ENCODE measurements at places on chromosomes 12 and 14.
A peak's percentile ranks its signal among the peaks of the same experiment; 100 is the strongest.

DNA sequence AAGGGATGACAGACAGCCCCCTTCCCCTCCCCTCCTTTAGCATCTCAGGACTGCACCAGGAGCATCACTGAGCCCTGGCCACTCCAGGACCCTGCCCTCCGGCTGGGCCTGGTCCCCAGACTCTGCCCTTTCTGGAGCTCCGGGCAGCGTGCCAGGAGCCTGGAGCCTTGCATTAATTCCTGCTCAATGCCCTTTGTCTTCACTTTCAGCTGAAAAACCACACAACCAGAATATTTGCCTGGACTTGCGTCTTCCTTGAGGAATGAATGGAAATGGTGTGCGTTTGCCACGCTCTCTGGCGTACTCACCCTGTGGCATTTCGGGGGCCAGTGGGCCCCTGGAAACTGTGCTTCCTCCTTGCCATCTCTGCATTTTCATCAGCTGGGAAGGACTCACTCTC, 8.5 kb upstream of the RFLNA start:
- DNase-seq: peak; percentile 19

DNA sequence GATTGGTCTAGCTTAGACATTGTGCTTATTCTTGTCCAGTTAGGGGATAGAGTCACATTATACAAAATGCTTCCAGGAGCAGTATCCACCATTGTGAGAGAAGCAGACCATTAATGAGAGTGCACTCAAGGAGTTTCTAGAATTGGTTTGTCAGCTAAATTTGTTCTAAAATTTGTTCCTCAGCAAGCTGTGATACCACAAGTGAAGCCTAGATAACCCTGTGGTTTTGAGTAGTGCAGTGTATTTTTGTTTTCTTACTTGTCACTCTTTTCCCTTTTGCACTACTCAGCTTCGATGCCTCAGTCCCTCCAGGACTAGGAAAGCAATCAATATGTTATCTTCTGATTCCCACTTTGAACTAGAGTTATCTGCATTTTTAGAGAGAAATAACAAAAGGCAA, 42.5 kb upstream of the AKAP6 start:
- DNase-seq: no peak

GRCh38 chr12:104944252-104944651, 13.8 kb downstream of the SLC41A2 start:
- DNase-seq: no peak

GRCh38 chr12:92602476-92602875, 100.3 kb upstream of the PLEKHG7 start:
- no peak for DNase-seq

DNA sequence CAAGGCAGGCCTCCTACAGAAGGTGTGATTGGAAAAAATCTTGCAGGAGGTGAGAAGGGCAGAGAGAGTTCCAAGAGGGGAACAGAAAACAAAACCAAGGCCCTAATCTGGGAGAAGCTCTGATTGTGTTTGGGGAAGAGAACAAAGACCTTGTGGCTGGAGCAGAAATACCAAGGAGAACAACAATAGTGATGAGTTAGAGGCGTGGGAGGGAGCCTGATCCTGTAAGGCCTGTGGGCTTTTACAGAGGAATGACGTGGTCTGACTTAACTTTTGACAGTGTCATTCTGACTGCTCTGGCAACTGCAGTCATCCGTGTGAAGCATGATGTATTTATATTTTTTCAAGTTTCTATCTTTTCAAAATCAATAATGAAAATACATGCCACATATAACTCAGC, 200.6 kb downstream of the ANO4 start:
- DNase-seq: no peak

DNA sequence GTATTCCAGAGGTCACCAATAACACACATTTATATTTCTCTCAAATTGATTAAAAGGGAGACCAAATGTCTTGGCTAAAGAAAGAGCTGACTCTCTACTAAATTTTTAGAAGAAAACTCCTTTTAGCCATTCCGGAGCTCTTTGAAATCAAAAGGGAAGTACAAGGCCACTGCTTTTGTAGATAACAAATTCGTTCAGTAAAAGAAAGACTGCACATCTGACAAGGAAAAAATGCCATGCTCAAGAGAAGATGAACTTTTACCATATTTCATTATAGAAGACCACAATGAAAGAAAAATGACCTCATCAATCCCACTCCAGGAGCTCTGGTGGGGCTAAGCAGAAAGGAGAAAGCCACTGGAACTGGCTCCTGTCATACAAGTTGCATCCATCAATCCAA, 57.6 kb downstream of the SPTSSA start:
- DNase-seq: no peak

GRCh38 chr12:124479680-124480468, 87.5 kb downstream of the NCOR2 start:
- DNase-seq: no peak

DNA sequence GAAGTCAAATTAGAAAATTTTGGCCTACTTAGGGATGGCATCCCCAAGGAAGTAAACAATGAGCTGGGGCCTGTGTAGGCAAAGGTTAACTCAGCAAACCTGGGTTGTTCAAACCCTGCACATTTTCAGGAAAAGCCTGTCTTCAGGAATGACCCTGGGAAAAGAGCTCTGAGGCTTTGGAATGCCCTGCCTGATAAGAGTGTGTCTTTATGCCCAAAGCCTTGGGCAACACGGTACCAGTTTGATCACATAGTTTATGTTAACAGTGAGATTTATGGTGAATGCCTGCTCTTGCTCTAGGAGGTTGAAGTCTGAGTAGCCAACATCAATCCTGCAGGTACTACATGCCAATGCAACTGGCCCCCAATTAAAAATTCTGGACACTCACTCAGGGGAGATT, 28.2 kb upstream of the STAB2 start:
- DNase-seq: no peak

GRCh38 chr14:103724116-103724515, 8.5 kb downstream of the ZFYVE21 start:
- DNase-seq: no peak

GRCh38 chr12:88417531-88417930, 162.7 kb downstream of the KITLG start:
- DNase-seq: no peak

- DNase-seq: no peak
Observed at GRCh38 chr14:95215094-95215725, 57.9 kb upstream of the DICER1 start.

GRCh38 chr12:67425394-67425793, 156.2 kb downstream of the CAND1 start:
- no peak for DNase-seq

DNA sequence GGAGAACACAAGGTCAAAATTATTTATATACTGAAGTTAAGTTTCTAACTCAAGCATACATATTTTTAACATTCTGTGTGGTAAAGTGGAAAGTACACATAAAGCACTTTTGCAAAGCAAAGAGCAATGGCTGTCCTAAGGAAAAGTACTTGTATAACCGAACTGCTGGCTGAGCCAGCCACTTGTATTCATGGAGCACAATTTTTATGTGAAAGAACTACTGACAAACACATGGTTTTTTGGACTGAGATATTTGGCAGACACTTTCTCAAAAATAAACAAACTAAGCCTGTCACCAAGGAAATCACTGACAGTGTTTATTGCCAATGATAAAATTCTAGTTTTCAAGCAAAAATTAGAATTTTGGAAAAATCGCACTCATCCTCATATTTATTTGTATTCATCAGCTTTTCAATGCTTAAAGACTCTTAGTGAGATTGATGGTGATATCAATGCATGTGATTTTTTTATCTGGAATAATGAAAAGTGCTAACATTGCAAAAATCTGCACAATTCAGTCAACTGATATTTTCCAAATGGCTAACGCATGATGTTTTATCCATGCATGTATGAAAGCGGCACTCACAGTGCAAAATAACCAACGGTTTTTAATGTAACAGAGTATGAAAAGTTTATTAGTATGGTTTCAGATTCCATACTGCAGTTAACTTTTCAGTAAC, 125.3 kb downstream of the IPO8 start:
- DNase-seq: no peak

DNA sequence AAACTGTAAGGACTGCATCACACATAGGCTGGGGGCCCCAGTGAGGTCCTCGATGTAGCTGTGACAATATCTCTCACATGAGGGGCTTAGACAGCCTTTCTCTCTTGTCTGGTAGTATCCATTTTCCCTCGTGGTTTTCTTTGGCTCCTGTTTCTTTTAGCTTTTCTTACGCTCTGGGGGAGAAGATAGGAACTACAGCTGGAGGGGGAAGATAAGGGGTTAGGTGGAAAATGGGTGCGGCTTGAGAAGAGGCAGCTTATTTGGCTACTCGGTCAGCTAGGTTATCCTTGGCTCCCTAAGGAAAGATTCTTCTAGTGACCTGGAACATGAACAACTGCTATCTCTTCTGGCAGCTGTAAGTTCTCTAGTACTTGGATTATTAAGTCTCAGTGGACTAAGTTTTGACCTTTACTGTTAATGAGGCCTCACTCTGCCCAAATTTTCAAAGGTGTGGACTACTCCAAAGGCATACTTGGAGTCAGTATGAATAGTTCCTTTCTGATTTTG, 28.7 kb upstream of the CPNE8 start:
- DNase-seq: no peak

- no peak for DNase-seq
Observed at GRCh38 chr12:90111791-90112580, 403.3 kb upstream of the ATP2B1 start.

- no peak for DNase-seq
Observed at GRCh38 chr12:6891646-6892001, 13.0 kb upstream of the LRRC23 start.

DNA sequence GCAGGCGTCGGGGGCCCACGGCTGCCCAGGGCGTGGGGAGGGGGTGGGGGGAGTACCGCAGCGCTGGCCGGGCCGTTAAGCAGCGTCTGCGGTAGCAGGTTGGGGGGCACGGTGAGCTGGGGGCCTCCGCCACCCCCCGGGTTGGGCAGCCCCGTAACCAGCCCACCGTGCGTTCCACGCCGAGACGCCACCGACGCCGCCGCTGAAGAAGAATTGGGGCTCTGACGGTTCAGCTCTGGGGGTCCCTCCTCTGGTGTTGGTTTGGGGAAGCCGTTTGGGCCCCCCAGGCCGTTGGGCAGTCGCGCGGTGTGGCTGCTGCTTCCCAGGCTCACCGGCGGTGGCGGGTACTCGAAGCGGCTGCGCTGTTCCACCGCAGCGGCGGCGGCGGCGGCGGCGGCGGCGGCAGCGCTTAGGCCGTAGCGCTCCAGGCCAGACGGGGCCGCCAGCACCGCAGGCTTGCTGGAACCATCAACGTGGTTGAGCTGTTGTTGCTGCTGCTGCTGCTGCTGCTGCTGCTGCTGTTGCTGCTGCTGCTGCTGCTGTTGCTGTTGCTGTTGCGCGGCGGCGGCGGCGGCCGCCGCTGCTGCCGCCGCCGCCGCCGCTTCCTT, 1.5 kb downstream of the IRF2BPL start:
- DNase-seq: peak; percentile 40

- DNase-seq: no peak
Observed at GRCh38 chr14:105006831-105007592, 13.9 kb downstream of the CDCA4 start.

GRCh38 chr12:94340573-94340972, 119.1 kb downstream of the CEP83 start:
- DNase-seq: no peak

DNA sequence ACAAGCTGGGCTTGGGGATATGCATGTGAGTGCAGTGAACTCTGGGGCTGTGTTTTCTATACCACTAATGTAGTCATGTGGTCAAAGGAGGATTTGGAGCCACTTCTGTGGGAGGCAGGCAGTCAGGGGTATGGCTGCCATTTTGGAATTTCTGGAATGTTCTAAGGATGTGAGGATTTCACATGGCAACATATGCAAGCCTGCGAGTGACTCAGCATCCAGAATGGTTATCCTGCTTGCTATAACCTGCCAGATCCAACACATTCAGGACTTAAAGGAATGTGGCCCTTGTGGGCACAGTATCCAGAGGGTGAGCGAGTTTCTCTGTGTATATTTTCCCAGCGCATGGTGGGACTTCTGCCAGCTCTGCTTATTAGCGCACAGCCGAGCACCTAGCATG, 249.2 kb upstream of the PWP1 start:
- no peak for DNase-seq

DNA sequence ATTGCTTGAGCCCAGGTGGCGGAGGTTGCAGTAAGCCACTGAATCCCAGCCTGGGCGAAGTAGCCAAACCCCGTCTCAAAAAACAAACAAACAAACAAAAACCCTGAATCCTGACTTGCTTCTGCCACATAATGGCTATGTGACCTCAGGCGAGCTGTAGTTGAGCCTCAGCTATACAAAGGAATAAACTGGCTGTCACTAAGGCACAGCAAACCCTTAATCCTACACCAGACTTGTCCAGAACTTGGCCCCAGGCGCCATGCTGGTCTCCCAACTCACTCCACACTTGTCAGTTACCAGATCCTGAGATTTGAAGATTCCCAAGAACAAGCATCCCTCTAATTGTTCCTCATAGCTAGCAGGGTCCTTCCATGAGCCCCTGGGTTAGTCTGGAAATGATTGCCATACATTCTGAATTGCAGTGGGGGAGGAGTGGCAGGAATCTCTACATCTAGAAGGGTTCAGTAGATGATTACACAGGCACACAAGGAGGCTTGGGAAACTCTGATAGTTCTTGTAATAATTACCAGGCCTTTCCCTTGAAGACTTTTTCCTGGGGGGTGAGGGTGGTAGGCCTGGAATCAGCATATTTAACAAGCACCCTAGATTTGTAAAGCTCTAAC, 9.9 kb downstream of the MAP3K12 start:
- DNase-seq: no peak

DNA sequence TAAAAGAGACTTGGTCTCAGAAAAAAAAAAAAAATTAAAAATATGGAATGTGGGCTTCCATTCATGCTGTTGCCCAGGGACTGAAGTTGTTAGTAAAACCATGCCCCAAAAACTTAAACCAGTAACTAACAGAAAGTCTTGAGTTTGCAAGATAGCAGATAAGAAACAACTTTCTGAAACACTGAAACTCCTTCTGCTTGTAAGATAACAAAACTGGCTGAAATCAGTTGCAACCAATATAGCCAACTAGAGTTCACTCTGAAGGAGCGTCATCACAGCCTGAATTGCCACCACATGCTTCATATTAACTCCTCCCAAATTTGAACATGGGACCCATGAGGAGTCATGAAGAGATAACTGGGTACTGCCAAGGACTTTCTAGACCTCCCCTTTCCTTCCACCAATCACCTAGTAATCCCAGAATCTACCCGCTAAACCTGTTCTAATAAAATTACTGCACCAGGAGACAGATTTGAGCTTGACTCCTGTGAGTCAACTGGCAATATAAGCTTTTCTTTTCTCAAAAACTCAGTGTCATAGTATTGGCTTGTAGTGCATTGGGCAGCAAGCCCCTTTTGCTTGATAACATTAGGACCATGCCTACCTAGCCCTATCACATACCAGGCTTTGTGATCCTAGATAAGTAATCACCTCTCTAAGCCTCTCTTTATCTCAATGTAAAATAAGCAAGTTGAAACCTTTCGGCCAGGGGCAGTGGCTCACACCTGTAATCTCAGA, 53.6 kb downstream of the R3HDM2 start:
- DNase-seq: no peak

GRCh38 chr12:52079576-52080402, at the start of gene SMIM41:
TSS of gene SMIM41 (plus strand) at chr12:52079704. CDS start at chr12:52079780, 76 bp downstream.
- no peak for DNase-seq

GRCh38 chr12:64883264-64884163, 59.1 kb downstream of the TBC1D30 start:
- DNase-seq: no peak

- DNase-seq: no peak
Observed at GRCh38 chr12:53486736-53487487, 12.3 kb downstream of the MAP3K12 start.

All from hypothalamus (tissue), 51 donors.